ENCODE measurements at places on chromosomes 12 and 14. TPM values are rescaled to one million over a fixed set of nuclear protein-coding genes. Genes with fewer than 3 reads are reported as not detected.

Gene MYRFL
- 0.34 TPM for total RNA-seq

Gene TMEM179
- not detected for total RNA-seq

Gene PSME1
- 87.5 TPM for total RNA-seq

Gene MMP19
- 0.28 TPM for total RNA-seq

Gene KCNH5
- total RNA-seq = not detected

Gene APOF
- not detected for total RNA-seq
